Activated CD8-positive, alpha-beta T cell treated with anti-CD3 and anti-CD28 coated beads for 36 hours (primary cell): ENCODE measurements at places on chromosomes 6 and 20.

- H3K4me1 ChIP-seq: no peaks in the 10 kb centered on the region
- H3K36me3 ChIP-seq: no peaks in the 10 kb centered on the region
- DNase-seq: no peak
- H3K27ac ChIP-seq: no peak overlapping the region
Measured at GRCh38 chr20:54257071-54257816, 49.4 kb downstream of the PFDN4 start.

- H3K4me1 ChIP-seq: peaks cover 4% of the 10 kb centered on the region
- no peak for DNase-seq
- no peaks in the 10 kb centered on the region for H3K27me3 ChIP-seq
- H3K4me3 ChIP-seq: no peak overlapping the region
- peaks cover 14% of the 10 kb centered on the region for H3K36me3 ChIP-seq
- no peak overlapping the region for H3K27ac ChIP-seq
Measured at GRCh38 chr6:142187209-142187608, 40.1 kb downstream of the VTA1 start.

DNA sequence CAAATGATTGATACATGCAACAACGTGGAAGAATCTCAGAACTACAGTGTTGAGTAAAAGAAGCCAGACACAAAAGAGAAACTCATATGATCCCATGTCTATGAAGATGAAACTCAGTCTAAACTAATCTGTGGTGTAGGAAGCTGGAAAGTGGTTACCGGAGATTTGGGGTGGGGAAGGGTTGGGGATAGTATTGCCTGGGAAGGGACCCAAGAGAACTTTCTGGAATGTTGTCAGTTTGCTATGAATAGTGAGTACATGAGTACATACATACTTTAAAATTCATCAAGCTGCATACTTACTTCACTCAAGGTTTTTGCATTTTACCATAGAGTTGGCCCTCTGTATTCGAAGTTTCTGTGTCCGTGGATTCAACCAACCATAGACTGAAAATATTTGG lies 106.0 kb downstream of the SAMD5 start:
- no peaks in the 10 kb centered on the region for H3K36me3 ChIP-seq
- no peaks in the 10 kb centered on the region for H3K4me1 ChIP-seq
- H3K4me3 ChIP-seq: no peak overlapping the region
- H3K27ac ChIP-seq: no peak overlapping the region

GRCh38 chr6:53493635-53494025 lies 51.3 kb downstream of the GCLC start:
- H3K36me3 ChIP-seq: no peaks in the 10 kb centered on the region
- no peak overlapping the region for H3K27ac ChIP-seq
- H3K4me3 ChIP-seq: no peak overlapping the region
- peaks cover 13% of the 10 kb centered on the region for H3K27me3 ChIP-seq
- DNase-seq: no peak
- H3K4me1 ChIP-seq: peaks cover 6% of the 10 kb centered on the region

DNA sequence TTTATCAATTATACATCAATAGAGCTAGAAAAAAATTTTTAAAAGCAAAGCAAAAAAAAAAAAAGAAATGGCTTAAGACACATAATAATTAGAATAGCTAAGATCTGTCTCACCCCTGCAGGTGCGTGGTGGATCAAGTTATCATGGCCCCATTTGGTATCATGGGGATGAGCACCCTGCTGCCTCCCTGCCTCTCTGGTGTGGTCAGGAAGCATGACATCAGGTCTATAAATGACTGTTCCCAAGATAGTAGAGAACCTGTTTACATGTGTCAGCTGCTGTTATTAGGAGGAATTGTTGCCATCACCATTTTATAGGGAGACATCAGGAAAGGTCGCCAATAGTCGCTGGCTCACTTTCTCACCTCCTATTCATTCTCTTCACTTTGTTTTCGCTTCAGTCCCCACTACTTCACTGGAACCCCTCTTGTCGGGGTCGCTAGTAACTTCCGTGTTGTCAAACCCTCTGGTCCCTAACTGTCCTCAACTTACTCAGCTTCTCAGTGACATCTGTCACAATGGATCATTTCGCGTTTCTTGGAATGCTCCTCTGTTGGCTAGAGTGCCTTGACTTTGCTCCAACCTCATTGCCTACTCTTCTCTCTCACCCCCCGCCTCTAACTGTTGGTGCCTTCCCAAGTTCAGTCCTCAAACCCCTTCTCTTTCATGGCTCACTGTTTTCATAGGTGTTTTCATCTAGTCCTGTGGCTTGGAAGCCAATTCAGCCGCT lies 4.7 kb downstream of the DNTTIP1 start:
- peaks cover 29% of the 10 kb centered on the region for H3K36me3 ChIP-seq
- H3K4me3 ChIP-seq: no peak overlapping the region
- no peak for DNase-seq

DNA sequence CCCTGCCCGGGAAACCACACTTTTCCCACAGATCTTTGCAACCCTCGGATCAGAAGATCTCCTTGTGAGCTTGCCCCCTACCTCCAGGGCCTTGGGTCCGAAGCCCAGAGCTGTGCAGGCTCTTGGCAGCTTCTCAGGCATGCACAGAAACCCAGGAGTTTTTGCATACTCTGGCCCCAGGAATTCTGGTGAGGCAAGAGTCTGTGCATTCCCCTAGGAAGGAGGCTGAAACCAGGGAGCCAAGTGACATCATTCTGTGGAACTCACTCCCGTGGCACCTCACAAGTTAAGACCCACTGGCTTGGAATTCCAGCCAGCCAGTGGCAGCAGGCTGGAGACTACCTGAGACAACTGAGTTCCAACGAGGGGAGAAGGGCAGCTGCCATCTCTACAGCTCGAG lies 100.1 kb downstream of the TNFRSF21 start:
- no peak for DNase-seq
- H3K4me1 ChIP-seq: peaks cover 4% of the 10 kb centered on the region
- no peak overlapping the region for H3K4me3 ChIP-seq
- H3K27ac ChIP-seq: no peak overlapping the region
- no peaks in the 10 kb centered on the region for H3K27me3 ChIP-seq
